ENCODE measurements at places on chromosomes 6 and 20.

DNA sequence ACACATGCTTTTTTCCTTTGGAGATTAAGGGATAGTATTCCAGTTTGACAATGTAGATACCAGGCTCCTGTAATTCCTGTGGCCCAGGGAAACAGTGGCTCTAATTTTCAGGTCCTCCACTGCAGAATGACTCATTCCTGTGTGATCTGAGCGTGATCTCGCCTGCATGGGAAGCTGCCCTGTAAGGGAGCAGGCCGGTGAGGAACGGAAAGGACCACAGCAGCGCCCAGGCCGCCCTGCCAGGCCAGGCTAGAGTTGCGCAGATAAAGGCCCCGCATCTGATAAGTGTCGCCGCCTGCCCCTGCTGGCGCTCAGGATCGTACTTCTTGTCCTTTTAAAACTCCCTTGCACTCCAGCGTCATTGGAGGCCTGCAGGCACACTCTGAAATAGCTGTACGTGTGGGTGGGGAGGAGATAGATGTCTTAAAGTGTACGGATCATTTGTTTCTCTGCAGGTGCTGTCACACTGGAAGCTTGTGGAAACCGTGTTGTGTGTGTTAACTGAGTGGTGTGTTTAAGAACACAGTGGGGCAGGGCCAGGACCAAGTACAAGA lies 60.7 kb downstream of the SYNJ2 start:
- no peak for DNase-seq

- DNase-seq = no peak
Observed at GRCh38 chr6:40778918-40779317, 191.8 kb upstream of the LRFN2 start.

GRCh38 chr20:8858181-8858787 lies 210.6 kb upstream of the PLCB4 start:
- DNase-seq = no peak

DNA sequence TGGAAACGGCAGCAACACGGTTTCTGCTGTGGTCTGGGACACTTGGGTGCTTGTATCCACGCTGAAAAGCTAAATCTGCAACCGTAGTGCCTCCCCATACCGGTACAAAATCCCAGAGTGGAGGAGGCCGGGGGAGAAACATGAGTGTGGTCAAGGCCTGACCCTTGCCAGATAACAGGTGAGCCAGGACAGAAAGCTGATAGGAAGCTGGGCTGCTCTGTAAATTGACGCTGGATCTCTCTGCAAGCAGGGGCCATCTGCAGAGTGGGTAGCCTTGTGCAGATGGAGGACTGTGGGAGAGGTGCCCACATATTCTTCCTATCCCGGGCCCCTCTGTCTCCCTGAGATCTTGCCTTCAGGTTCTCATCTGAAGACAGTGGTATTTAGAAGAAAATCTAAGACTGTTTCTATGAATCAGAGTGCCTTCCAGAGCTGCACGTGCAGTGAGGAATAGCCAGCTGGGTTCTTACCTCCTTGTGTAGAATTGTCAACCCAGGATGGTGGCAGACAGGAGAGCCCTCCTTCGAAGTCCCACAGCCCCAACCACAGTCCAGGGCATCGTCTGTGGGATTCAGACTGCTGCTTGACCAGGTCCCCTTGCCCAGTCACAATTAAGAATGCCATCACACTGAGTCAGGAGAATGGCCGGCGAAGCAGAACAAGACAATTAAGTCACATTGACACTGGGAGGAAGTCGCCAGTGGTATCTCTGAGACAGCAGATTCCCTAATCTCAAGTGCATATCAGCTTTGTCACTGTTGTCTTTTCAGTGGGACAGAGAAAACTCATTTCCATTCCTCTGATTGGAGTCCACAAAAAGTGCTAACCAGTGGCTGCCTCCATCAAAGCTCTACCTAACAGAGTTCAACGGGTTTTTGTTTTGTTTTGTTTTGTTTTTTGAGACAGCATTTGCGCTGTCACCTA lies 100.0 kb upstream of the RIPOR2 start:
- DNase-seq = no peak

GRCh38 chr6:106450653-106451052 lies 90.1 kb downstream of the CRYBG1 start:
- DNase-seq = no peak

GRCh38 chr6:145784683-145785082 lies 29.9 kb downstream of the FBXO30 start:
- DNase-seq = no peak

- no peak for DNase-seq
Observed at GRCh38 chr20:48461091-48461734, 366.6 kb downstream of the PREX1 start.

GRCh38 chr6:33508935-33509926 lies 54.9 kb downstream of the ZBTB9 start:
- DNase-seq = no peak

DNA sequence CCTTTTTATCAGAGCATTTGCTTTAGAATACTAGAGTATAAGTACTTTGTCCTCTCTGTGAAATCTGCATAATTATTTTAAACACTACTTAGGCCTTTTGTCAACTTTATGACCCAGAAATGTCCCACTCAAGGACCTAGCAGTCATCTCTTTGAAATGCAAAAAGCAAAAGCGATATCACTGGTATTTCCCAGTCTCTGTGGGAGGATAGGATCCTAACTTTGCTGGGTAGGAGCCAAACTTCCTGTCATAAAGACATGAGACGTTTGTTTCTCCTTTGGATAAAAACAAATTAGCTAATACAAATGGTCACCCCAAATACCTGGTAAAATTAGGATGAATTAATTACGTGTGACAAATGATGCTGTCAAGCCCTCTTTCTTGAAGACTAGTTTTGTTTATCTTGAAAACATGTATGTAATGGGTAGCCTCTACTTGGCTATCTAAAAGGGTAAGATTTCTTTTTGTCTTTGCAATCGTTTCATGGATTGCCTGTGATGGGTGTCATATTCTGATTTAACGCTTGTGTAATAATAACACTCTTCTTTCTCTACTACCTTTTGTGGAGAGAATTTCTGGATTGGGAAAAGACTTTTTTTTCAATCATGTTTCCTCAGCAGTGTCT lies 36.2 kb downstream of the DCDC2 start:
- DNase-seq = no peak

DNA sequence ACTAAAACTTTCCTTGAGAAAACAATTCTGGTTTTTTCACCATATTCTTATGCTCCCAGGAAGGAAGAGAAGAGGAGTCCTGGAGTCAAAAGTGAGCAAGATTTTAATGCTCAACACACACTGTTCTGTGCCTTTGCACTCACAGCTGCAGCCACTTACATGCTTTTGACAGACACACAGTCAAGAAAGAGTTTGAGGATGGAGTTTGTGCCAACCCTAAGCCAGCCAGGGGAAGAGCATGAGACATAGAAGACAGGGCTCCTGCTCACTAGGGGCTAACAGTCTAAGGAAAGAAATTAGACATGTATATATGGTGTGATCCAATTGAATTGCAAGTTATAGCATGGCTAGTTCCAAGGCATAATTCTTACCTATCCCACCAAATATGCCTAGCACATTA lies 37.1 kb upstream of the IL17A start:
- no peak for DNase-seq

GRCh38 chr20:57714409-57715267 lies 4.8 kb upstream of the PMEPA1 start:
- no peak for DNase-seq

- DNase-seq = no peak
Observed at GRCh38 chr6:4592026-4592425, 184.2 kb upstream of the CDYL start.

- no peak for DNase-seq
Observed at GRCh38 chr20:2655331-2656116, 3.1 kb downstream of the NOP56 start.

DNA sequence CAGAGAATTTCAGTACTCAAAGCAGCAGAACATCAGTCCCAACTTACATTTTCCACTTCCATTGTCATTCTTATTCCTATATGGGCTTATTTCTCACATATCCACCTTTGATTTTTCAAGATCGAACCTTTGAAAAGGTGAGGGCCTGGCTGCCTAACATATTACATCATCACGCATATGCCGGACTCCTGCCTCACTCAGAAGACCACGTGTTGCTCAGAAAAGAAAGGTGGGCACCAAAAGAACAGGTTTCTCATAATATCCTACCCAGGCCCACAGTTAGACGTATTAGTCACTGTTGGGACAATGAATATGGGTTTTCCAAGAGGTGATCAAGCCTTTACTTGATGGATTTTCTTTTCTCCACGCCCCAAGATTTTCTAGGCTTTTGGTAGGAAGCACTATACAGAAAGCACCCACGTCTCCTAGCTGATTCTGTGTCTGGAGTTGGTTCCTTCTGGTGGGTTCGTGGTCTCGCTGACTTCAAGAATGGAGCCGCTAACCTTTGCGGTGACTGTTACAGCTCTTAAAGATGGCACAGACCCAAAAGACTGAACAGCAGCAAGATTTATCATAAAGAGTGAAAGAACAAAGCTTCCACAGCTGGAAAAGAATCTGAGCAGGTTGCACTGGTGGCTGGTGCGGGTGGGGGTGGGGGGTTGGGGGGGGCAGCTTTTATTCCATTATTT lies 168.9 kb downstream of the ATXN1 start:
- DNase-seq = no peak

GRCh38 chr20:49292010-49292409 lies 14.2 kb upstream of the ZNFX1 start:
- no peak for DNase-seq

DNA sequence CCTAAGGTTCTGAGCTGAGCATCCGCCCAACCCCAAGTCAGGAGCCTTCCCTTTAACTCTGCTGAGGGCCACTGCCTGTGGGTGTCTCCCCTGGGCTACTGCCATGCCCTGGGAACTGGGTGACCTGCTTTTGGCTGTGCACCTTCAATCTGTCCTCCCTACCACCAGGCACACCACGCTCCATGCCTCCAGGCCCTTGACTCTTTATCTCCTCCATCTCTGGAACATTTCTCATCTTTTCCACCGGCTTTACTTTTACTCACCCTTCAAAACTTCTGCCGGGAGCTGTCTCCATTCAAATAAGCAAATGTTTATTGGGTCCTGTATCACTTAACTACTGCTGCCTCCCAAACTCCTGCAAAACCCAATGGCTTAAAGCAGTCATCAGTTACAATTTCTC lies 83.3 kb upstream of the NHSL1 start:
- DNase-seq = no peak

Data from activated T-cell treated with anti-CD3 and anti-CD28 coated beads for 24 hours (primary cell).